ENCODE measurements at places on chromosomes 7 and 10. TPM values are rescaled to one million over a fixed set of nuclear protein-coding genes. Genes with fewer than 3 reads are reported as not detected.

Gene ZNF655
- total RNA-seq: 169 TPM

Gene ITIH2
- not detected for total RNA-seq

GRCh38 chr10:22553452-22553995 lies 160.9 kb downstream of the PIP4K2A start:
- no peak overlapping the region for H3K4me3 ChIP-seq
- no peaks in the 10 kb centered on the region for H3K4me1 ChIP-seq
- no peak for DNase-seq
- no peak overlapping the region for H3K27ac ChIP-seq

DNA sequence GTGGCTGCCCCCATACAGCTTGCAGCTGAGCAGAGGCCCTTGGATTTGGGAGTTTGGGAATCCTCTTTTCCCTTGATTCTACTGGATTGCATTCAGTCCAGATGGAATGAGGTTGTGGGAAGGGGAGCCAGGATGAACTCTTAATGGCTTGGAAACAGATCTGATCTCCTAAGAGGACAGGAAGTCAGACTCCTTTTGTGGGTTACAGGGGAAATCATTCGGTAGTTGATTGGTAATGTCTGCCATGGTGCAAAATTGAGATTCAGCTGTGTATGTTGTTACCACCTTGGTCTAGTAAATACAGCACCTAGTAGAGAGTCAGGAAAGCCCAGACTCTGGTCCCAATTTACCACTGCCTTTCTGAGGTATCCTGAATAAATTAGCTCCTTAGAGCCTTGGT lies 144.2 kb upstream of the TNRC18 start:
- no peaks in the 10 kb centered on the region for H3K27me3 ChIP-seq
- H3K27ac ChIP-seq: no peak overlapping the region
- peak; percentile 73 for DNase-seq
- H3K36me3 ChIP-seq: no peaks in the 10 kb centered on the region
- H3K4me1 ChIP-seq: peaks cover 22% of the 10 kb centered on the region
- H3K4me3 ChIP-seq: no peak overlapping the region

DNA sequence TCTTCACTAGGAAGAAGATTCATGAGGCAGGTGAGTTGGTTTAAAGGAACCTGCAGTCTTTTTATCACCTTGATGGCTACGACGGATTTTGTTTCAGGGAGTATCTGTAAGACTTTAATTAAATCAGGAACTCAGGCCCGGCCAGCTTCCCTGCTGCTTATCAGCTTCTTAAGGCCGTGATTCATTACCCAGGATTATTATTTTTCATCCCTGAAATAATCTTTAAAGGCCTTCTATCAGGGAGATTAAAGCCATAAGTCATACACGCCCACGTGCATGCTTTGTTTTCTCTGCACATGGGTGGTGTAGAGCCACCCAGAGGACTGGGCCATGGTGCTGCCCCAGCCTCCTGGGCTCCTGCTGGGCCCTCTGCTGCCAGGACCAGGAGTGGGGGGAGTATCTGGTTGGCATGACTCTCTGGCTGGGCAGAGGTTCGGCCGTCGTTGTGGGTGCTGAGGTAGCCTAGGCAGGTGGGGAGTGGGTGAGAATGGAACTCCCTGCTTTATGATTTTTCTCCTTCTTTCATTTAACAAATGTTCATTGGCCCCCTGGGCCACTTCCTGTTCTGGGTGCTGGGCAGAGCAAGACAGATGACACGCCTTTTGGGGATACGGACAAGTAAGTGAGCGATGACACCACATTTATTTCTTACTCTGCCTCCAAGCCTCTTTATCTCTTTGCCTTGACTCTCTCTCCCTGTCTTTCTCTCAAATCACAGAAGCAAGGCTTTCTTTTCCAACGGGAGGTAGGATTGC lies 39.0 kb upstream of the PCBD1 start:
- H3K27me3 ChIP-seq: no peaks in the 10 kb centered on the region
- no peak for DNase-seq
- H3K4me1 ChIP-seq: no peaks in the 10 kb centered on the region

DNA sequence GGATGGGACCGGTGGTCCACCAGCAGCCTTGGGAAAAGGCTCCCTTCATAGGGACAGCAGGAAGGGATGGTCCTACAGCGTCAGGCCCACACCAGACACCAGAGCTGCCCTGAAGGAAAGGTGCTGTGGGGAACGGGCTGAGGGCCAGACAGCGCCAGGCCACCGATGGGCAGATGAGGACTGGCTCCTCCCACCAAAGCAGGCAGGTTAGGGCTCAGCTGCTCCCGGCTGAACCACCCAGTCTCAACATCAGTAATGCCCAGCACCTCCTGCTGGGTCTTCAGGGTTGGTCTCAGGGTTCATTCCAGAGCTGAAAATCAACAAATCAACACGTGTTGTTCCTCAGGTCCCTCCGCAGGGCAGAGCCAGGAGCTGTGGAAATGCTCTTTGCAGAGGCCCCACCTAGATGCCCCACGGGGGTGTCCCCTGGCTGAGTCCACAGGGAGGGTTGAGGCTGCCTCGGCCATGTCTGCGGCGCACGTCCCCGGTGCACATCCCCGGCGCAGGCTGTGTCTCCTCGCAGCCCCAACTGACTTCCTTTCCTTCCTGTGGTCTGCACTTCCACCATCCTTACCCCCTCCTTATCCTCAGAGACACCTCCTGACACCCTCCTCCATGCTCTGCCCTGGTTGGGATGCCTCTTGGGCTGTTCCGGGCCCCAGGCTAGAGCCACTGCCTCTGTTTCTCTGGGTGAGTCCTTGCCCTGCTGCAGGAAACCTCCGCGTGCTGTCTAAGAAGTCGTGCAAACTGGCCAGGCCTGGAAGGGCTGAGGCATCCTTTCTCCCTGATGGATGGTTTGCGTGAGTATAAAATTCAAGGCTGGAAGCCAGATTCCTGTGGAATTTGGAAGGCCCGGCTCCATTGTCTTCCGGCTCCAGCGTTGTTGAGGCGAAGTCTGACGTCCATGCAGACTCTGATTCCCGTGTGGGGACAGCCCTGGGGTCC lies 32.8 kb upstream of the CFAP46 start:
- H3K27me3 ChIP-seq: no peaks in the 10 kb centered on the region
- no peaks in the 10 kb centered on the region for H3K4me1 ChIP-seq
- no peak overlapping the region for H3K4me3 ChIP-seq
- DNase-seq: no peak
- H3K36me3 ChIP-seq: no peaks in the 10 kb centered on the region

DNA sequence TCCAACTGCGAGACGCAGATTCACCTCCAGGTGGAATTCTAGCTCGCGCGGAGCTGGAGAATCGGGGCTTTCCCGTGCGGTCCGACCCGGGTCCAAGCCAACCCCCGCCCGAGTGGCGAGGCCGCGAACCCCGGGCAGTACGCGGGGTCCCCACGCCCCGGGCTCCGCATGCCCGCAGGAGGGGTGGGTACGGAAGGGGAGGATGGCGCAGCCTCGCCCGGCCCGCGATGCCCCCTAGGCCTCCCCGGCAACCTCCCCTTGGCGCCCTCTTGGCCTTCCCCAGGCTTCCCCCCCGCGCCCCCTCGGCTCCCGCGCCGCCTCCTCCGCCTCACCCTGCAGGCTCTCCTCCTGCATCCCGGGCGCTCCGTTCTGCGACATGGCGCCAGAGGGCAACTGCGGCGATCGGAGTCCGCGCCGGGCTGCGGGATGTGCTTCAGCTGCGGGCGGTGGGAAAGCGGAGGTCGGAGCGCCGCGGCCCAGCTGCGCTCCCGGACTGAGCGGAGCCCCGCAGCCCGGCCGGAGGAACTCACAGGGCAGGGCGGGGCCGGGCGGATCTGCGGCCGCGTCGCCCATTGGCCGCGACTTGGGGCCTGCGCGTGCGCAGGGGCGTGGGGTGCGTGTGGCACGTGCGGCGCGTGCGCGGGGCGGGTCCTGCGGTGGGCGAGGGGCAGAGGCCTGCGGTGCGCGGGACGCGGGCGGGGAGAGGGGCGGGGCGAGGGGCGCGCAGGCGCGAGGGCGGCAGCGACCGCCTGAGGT lies at the start of gene BNIP3:
BNIP3 (minus strand) TSS at position 495 of the 756 bp plus-strand sequence; CDS start at position 378, 117 bp downstream.
- DNase-seq: no peak
- no peaks in the 10 kb centered on the region for H3K27me3 ChIP-seq
- H3K27ac ChIP-seq: no peak within 1 kb of the TSS
- H3K4me1 ChIP-seq: no peaks in the 10 kb centered on the region
- H3K36me3 ChIP-seq: no peaks in the 10 kb centered on the region
- H3K4me3 ChIP-seq: no peak within 1 kb of the TSS

GRCh38 chr10:93379731-93380575 lies 102.2 kb downstream of the MYOF start:
- peaks cover 41% of the 10 kb centered on the region for H3K4me1 ChIP-seq
- DNase-seq: no peak
- H3K36me3 ChIP-seq: no peaks in the 10 kb centered on the region
- no peaks in the 10 kb centered on the region for H3K27me3 ChIP-seq

DNA sequence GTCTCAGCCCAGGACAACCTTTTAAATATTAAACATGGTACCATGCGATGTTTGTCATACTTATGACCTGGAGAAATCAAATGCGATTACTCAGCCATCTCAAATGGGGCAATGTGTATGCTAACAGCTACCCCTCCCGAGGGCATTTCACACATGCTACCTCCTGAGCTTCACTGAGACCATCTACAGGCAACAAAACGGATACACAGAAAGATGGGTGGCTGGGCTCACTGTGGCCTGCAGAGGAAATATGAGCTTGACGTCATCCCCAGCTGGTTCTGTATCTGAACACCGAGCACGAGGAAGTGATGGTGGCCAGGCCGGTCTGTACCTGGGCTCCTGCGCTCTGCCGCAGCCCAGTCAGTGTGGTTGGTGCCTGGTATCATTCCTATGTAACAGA lies 374.3 kb downstream of the RPS24 start:
- H3K4me1 ChIP-seq: no peaks in the 10 kb centered on the region
- DNase-seq: no peak
- H3K36me3 ChIP-seq: no peaks in the 10 kb centered on the region
- no peaks in the 10 kb centered on the region for H3K27me3 ChIP-seq

- no peaks in the 10 kb centered on the region for H3K4me1 ChIP-seq
- H3K27ac ChIP-seq: no peak overlapping the region
- H3K27me3 ChIP-seq: no peaks in the 10 kb centered on the region
- H3K4me3 ChIP-seq: no peak overlapping the region
- no peaks in the 10 kb centered on the region for H3K36me3 ChIP-seq
- no peak for DNase-seq
Observed at GRCh38 chr10:117382861-117383260, 7.6 kb upstream of the PDZD8 start.

GRCh38 chr10:20267734-20268133 lies 451.5 kb downstream of the PLXDC2 start:
- no peak overlapping the region for H3K4me3 ChIP-seq
- no peak overlapping the region for H3K27ac ChIP-seq
- no peaks in the 10 kb centered on the region for H3K27me3 ChIP-seq
- DNase-seq: no peak
- no peaks in the 10 kb centered on the region for H3K36me3 ChIP-seq

GRCh38 chr7:156003220-156004162 lies 191.2 kb upstream of the SHH start:
- DNase-seq: no peak
- H3K27ac ChIP-seq: no peak overlapping the region
- H3K36me3 ChIP-seq: no peaks in the 10 kb centered on the region
- no peaks in the 10 kb centered on the region for H3K4me1 ChIP-seq
- no peak overlapping the region for H3K4me3 ChIP-seq
- no peaks in the 10 kb centered on the region for H3K27me3 ChIP-seq

- H3K36me3 ChIP-seq: no peaks in the 10 kb centered on the region
- no peak overlapping the region for H3K27ac ChIP-seq
- no peak overlapping the region for H3K4me3 ChIP-seq
Observed at GRCh38 chr10:43699516-43699915, 50.8 kb upstream of the ZNF32 start.

DNA sequence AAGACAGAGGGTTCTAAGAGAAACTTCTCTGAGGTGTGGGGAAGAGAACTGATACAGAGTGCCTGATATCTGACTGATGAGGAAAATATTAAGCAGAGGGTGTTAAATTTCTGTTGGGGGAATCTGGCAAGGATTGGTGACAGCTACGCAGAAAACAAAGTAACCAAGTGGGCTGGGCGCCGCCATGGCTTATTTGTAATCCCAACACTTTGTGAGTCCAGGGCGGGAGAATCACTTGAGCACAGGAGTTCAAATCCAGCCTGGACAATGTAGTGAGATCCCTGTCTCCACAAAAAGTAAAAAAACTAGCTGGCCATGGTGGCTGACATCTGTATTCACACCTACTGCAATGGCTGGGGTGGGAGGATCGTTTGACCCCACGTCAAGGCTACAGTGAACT lies 2.1 kb upstream of the C7orf25 start:
- peaks cover 17% of the 10 kb centered on the region for H3K36me3 ChIP-seq
- H3K4me1 ChIP-seq: peaks cover 41% of the 10 kb centered on the region
- DNase-seq: no peak
- H3K27ac ChIP-seq: peak overlapping the region; percentile 41
- no peaks in the 10 kb centered on the region for H3K27me3 ChIP-seq

DNA sequence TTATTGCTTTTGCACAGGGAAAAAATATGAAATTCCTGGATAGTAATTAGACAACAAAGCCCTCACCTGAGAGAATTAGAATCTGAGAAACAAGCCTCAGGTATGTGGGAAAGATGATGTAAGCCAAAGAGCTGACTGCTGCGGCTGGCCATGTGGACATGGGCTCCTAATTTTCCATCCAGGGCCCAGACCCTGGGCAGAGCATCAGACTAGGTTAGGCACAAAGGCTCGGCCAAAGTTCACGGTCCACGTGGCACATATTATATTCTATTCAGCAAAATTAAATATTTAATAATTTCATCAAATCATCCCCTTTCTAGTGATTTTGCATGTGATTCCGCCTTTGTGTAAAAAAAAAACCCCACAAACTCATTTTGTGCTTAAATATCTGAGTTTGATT lies 5.1 kb downstream of the CYP3A4 start:
- no peaks in the 10 kb centered on the region for H3K36me3 ChIP-seq
- H3K27me3 ChIP-seq: no peaks in the 10 kb centered on the region
- no peak overlapping the region for H3K4me3 ChIP-seq
- no peak overlapping the region for H3K27ac ChIP-seq
- DNase-seq: no peak

DNA sequence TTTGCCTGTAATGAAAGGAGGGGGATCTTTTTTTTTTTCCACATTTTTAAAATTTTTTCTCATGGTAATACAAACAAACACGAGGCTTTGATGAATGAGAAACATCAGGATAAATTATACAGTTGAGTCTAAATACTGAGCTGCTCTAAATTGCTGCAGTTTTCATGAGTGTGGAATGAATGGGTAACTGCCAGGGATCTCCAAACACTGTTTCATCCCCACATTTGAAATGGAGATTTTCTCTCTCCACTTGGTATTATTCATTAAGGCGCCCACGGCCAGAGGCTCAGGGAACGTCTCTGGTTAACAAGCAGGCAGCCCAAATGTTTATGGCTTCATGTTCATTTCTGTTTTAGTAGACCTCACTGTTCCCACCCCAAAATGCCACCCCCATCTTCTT lies 717.1 kb downstream of the GRID1 start:
- peaks cover 12% of the 10 kb centered on the region for H3K4me1 ChIP-seq
- H3K4me3 ChIP-seq: no peak overlapping the region
- H3K27me3 ChIP-seq: no peaks in the 10 kb centered on the region
- DNase-seq: no peak
- no peaks in the 10 kb centered on the region for H3K36me3 ChIP-seq

Measured in Karpas-422 (cell line).